ENCODE measurements at places on chromosomes 4 and X. TPM values are rescaled to one million over a fixed set of nuclear protein-coding genes. Genes with fewer than 3 reads are reported as not detected.

Gene UGT8
- 24.0 TPM for total RNA-seq

DNA sequence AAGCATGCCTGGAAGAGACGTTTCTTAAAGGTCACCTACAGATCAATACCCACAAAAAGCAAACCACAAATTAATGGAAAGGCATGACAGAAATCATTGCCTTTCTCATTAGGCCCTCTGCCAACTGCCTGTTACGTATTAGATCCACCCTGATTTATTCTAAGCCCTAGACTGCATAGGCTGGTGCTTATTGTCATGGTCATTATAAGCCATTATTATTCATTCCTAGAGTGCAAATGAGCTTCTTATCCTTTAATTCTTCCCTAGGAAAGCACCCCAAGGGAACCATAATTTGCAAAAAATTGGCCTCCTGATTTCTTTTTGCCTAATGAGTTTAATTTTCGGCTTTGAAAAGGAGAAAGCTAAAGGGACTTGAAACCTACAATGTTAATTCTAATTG lies 184.2 kb upstream of the GPRIN3 start:
- H3K4me1 ChIP-seq = peaks cover 2% of the 10 kb centered on the region
- DNase-seq = no peak
- no peaks in the 10 kb centered on the region for H3K27me3 ChIP-seq
- no peaks in the 10 kb centered on the region for H3K36me3 ChIP-seq
- no peak overlapping the region for H3K4me3 ChIP-seq
- no peak overlapping the region for H3K27ac ChIP-seq

Gene RASSF6
- 0.28 TPM for total RNA-seq

Gene TADA2B
- 12.1 TPM for total RNA-seq

DNA sequence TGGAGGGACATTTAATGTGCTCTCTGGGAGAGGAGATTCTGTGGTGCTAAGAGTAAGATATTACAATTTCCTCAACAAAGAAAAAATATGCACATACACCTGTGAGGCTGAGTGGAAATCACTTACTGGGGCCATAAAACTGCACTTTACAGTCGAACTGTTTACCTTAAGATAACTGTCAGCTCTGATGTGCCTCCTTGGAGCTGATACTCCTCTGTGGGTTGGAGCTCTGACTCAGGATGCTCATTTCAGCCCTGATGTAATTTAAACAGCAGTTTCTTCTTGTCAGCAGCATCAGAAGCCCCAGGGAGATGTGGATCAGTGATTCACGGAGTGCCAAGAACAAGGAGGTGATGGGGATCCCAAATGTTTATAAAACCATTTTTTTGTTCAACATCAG lies 241.9 kb upstream of the SFRP2 start:
- no peak overlapping the region for H3K4me3 ChIP-seq
- no peaks in the 10 kb centered on the region for H3K36me3 ChIP-seq
- H3K27ac ChIP-seq = no peak overlapping the region
- no peaks in the 10 kb centered on the region for H3K27me3 ChIP-seq

Gene NDUFB11
- 127 TPM for total RNA-seq

- no peak overlapping the region for H3K27ac ChIP-seq
- no peaks in the 10 kb centered on the region for H3K4me1 ChIP-seq
- DNase-seq = no peak
- no peaks in the 10 kb centered on the region for H3K36me3 ChIP-seq
These were observed 212.6 kb upstream of the GK2 start for GRCh38 chr4:79620617-79621016.

Gene RTL3
- not detected for total RNA-seq
